ENCODE measurements at places on chromosomes 5 and 9.

DNA sequence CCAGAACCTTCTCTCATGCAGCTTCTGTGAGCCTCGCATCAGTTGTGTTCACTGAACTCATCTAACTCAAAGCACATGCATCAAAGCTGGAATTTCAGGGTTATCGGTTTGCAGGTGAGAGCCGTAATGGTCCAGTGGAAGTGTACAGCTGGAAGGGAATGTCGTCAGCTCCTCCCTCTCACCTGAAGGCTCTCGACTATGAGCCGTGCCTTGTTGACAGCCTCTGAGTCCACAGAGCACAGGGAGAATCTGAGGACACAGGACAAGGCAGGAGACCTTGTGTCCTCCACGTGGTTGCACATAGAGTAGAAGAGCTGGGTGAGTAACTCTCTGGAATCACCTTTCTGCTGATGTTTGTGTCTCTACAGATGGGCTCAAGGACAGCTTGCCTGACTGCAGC is 38.8 kb downstream of the PROP1 start:
- no peak for DNase-seq

DNA sequence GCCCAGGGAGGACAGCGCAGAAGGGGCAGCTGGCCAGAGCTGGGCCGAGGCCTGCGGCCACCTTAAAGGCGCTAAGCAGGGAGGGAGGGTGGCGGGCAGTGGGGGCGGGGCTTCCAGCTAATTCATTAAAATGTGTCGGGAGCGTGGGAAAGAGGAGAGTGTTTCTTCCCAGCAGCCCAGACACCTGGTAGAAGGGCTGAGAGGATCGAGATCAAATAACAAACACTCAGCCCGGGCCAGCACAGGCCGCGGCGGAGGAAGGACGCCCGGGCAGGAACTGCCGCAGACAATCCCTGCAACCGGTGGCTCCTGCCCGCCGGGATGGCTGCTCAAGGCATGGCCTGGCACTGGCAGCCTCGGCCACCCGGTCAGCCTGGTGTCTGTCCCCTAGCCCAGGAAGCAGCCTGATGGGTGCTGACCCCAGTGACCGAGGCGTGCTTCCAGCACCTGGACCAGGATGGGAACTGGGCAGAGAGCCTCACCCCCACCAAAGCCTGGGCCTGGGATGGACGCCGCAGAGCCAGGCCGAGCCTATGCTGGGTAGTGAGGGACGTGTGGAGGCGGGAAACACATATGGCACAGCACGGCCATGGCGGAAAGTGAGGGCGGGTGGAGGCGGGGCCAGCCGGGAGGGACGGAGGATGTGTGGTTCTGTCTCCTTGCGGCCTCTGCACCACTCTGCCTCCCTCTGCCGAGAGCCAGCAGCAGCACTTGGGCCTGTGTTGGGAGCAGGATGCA is 3.2 kb upstream of the NRARP start:
- no peak for DNase-seq

GRCh38 chr5:98433022-98433421 is 340.4 kb upstream of the RGMB start:
- no peak for DNase-seq

DNA sequence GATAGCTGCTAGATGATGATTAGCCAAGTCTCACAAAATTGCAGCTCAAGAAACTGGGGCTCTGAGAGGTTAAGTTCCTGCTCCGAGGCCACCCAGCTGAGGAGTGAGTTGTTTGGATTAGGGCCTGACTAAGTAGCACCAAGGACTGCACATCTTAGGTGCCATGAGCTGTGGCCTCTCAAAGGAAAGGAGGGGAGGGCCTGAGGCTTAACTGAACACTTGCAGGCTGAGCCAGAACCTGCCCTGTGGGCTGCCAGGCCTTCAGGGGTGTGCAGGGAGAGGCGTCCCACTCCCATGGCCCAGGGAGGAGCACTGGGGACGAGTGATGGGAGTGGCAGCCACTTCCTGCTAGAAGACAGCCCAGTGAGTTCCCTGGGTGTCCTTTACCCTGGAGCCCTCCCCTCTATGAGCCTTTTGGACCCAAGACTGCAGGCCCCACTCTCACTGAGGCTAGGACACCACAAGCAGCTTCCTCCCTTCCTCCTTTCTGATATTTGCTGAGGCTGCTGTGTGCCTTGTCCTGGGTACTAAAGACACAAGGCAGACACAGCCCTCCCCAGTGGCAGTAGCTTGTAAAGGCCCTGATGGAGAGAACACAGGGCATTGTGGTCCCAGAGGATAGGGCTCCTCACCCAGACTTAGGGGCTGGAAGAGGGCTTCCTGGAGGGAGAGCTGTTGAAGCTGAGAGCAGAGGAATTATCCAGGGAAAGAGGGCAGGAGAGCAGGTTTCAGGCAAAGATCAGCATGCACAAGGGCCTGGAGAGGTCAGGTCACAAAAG is 22.1 kb downstream of the LMX1B start:
- DNase-seq: no peak

GRCh38 chr5:38531518-38531917 is 24.9 kb downstream of the LIFR start:
- DNase-seq: no peak

- DNase-seq: no peak
Observed at GRCh38 chr9:5375790-5376477, 36.3 kb upstream of the RLN1 start.

DNA sequence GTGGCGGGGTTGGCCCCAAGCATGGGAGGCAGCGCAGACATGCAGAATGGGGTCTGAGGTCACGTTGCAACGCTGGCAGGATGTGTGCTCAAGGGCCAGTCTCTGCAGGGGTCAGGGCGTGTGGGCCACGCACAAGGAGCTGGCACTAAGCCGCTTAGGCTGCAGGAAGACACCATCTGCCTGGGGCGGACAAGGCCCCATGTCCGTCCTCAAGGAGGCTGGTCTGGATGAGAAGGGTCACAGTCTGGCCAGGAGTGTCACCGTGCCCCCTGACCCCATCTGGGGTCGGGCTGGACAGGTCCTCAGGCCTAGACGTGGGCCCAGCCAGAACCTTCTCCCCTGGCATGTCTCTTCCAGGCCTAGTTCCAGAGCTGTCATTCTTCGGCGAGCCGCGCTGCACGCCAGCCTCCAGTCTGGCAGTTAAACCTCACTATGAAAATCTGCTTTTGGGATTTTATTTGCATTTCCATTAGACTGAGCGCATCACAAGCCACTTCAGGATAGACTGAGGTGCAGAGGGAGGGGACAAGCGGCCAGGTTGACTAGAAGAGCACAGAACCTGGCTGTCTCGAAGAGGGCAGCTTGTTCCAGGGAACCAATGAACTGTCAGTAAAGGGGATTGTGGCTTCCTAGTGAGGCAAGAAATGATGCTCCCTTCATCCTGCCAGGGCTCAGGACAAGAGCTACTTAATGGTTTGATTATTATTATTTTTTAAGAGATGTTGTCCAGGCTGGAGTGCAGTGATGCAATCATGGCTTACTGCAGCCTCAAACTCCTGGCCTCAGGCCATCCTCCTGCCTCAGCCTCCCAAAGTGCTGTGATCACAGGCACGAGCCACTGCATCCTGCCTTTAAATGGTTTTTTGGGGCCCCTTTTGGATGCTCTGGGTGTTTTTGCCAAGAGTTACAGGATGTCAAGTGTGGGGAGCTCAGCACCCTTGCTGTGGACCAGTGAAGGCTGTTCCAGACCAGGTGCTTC is 4.3 kb downstream of the BRD3OS start:
- no peak for DNase-seq

DNA sequence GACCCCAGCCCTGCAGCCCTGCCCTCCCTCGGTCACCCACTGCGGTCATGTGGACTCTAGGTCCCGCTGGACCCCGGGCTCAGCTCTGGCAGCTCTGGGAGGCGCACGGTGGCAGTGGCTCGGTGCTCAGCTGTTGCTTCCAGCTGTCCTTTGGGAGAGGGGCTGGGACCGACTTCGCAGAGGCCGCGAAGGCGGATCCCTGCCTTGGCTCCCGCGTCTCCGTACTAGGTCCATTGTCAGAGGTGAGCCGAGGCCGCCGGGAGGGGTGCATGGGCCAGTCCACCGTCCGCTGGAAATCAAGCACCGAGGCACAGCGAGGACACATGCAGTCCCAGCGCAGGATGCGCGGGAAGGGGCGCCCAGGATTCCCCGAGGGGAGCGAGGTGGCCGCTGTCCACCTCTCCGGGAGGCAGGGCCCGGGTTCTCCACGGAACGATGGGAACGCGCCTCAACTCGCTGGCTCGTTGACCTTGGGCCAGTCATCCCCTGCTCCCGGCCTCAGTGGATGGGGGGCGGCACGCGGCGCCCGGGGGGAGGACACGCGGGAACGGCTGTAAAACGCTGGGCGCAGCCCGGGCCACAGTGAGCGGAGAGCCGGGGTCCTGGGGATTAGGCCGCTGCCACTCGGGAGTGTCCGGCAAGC is 732 bp downstream of the GBGT1 start:
- no peak for DNase-seq
